NCI-H2081 (cell line): ENCODE measurements at places on chromosomes 7 and 10.

GRCh38 chr10:120606051-120606764 is 149.2 kb downstream of the PLPP4 start:
- DNase-seq, result no peak

DNA sequence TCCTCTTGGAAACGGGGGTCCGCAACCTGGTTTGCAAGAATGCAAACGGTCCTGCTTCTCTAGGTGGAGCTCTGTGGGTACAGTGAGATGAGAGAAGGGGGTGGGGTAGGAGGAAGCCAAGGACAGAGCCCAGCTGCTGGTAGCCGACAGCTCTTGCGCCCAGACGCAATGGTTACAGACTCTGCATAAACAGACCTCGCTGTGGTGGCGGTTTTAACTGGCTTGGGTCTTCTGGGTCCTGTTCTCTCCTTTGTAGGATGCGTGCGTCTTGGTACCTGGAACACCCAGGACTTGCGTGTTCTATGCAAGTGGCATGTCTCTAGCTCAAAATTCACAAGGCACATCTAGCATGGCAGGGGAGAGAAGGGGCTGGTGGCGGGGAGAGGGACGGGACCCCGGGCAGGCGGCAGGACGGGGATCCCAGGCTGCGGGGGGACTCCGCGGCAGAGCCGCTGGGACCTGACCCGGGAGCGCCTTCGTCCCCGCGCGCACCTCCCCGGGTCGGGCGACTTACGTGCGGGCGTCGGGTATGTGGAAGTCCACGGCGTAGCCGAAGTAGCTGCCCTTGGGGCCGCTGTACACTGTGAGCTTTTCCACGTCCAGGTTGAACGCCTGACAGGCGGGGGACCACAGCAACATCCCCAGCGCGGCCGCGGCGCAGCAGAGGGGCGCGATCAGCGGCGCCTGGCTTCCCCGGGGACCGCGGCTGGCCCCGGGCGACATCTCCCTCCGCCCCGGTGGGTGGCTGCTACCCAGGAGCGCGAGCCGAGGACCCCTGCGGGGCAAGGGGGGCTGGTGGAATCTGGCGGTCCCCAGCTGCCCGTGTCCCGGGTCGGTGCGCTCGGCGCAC is 448 bp downstream of the ITGA8 start:
- DNase-seq, result no peak

- no peak for DNase-seq
Measured at GRCh38 chr7:152395112-152395511, 40.7 kb downstream of the KMT2C start.

DNA sequence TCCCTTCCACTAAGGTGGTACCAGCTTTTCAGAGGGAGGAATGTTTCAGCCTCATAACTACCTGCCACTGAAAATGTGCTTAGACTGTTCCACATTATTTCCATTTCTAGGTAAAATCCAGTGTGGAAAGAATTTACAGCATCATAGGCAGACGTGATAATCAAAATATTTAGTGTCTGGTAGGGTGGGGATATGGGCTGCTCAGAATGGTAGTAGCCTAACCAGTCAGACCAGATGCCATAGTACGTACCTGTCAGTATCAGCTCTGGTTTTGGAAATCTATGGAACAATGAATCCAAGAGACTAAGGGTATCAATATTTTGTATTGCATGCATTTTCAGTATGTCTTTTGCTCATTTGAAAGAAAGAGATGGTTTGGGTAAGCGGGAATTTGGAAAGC is 76.8 kb upstream of the APBB1IP start:
- no peak for DNase-seq

DNA sequence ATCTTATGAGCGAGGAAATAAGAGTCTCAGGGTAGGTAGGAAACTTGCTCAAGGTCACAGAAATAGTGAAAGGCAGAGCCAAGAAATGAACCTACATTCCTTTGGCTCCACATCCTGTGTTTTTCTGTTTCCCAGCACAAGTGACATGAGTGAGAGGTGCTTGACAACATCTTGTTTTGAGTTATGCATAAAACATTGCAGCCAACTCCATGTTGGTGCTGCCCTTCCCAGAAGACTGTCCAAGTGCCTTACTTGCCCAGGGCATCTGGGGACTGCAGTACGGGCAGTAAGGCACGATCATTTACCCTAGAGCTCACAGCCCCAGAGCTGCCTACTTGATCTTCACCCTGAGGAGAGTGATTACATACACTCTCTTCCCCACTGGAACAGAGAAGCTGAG is 148.8 kb downstream of the NOC3L start:
- DNase-seq, result no peak

DNA sequence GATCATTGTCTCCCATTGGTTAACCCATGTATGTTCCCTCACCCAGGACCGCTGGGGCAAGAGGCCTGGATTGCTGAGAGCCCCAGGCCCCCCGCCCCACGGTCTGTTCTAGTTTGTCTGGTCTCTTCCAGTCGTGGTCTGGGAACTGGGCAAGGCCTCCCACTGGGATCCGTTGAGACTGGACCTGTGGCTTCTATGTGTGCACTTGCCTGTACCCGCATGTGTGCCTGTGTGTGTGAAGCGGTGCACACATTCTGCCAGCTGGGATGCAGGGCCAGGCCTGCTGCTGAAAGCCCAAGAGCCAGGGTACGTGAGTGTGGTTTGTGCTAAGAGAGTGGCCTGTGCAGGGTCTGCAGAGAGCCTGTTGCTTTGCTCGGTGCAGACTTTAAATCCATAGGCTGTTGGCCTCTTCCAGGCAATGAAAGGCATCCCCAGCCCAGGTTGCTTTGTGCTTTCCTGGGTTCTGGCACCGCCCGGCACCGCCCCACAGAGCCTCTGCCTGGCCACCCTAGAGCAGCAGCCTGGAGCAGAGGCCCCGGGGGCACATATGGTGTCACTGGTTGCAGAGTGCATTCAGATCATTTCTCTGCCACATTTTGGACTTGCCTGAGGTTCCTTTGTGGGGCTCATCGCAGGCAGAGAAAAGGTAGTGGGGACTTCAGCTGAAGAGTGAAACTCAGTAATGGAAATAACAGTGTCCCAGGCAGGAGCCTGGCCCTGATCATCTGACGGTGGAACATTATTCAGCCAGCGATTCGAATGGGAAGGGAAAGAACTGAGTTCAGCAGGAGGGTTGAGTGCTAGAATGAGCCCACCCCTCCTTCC is 215.5 kb downstream of the GLRX3 start:
- DNase-seq, result no peak

- no peak for DNase-seq
Measured at GRCh38 chr7:90858546-90858945, 262.4 kb downstream of the CDK14 start.

DNA sequence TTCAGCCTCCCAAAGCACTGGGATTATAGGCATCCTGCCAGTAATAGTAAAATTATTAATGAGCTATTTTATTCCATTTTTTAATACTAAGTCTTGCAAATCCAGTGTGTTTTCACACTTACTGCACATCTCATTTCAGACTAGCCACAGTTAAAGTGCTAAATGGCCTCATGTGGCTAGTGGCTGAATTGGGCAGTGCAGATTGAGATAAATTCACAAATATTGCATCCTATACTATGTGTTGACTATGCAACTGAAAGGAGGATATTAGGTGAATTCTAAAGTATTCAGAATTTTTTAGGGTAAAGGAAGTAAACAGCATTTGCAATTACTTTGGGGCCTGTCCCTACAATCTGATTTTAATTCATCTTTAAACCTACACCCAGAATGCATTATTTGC is 10.2 kb downstream of the APBB1IP start:
- DNase-seq, result no peak

DNA sequence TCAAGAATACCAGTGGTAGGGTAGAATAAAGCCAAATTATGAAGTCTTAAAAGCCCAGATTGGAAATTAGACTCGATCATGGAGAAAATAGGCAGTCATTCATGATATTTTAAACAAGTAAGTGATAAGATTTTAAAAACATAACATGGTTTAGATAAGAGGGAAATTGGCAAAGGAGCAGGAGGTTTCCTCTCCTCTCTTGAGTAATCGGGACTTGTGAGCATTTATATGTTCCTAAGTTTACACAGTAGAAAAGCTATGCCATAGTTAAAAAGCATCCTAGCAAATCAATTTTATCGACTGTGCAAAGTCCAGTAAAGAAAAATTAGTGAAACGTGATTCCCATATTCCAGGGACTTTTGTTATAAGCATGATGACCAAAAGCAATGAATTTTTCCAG is 313.2 kb downstream of the AHR start:
- no peak for DNase-seq

GRCh38 chr7:22356010-22356691 is 803 bp downstream of the RAPGEF5 start:
- peak; percentile 28 for DNase-seq

- DNase-seq, result no peak
Measured at GRCh38 chr7:19834566-19834965, 61.1 kb upstream of the TMEM196 start.

- DNase-seq, result no peak
Measured at GRCh38 chr7:78635026-78635793, 818.3 kb downstream of the MAGI2 start.

DNA sequence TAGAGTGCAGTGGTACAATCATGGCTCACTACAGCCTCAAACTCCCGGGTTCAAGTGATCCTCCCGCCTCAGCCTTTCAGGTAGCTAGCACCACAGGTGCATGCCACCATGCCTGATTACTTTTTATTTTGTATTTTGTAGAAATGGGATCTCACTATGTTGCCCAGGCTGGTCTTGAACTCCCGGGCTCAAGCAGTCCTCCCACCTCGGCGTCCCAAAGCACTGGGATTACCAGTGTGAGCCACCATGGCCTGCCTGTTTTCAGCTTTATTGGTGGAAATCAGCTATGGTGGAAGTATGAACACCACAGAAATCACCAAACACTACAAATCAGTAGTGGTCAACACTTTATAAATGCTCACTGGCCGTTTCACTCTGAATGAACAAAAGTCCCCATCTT is 299.9 kb upstream of the LYZL1 start:
- DNase-seq, result no peak

DNA sequence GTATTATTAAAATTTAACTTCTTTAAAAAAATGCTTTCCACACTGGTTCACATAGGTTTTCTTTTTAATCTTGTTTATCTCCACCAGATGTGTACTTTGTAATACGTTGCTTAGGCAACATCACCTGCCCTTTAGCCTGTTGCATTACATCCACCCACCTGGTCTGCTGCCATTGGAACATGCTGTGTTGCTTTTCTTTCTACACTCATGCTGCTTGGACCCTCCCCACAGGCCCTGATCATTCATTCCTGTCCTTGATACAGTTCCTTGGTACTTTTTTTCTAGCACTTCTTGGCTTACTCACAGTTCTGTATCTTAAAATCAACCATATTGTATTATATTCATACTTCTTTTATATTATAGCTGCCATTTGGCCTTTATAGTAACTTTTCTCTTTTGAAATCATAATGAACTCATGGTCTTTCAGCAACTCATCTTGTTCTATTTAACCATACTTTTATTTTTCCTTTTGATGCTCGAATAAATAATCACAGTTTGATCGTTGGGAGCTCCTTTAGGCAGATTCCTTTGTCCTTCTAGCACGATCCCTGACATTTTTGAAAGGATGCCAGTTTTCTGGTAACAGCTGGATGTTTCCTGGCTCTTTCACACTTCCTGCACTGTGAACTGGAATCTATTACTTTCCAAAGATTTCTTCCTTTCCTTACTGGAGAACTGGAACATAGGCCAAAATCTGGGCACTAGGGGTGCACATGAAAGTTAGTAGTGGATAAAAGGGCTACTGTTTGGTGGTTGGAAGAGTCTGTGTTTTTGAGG is 125.1 kb downstream of the CDK14 start:
- no peak for DNase-seq

DNA sequence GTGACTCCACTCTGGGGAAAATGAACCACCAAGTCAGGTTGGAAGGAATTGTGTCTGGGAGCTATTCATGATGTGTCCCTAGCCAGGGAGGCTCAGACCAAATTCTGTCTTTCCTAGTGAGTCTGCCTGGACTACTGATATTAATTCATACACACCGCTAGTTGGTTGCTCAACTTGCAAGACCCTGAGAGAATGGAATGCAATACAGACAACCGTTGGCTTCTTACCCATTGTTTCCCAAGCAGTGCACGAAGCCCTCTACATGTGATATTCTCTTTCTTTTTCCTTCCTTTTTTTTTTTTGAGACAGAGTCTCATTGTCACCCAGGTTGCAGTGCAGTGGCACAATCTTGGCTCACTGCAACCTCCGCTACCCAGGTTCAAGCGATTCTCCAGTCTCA is 19.4 kb upstream of the SRGN start:
- no peak for DNase-seq

- no peak for DNase-seq
Measured at GRCh38 chr10:70891627-70892026, 3.3 kb upstream of the PCBD1 start.

DNA sequence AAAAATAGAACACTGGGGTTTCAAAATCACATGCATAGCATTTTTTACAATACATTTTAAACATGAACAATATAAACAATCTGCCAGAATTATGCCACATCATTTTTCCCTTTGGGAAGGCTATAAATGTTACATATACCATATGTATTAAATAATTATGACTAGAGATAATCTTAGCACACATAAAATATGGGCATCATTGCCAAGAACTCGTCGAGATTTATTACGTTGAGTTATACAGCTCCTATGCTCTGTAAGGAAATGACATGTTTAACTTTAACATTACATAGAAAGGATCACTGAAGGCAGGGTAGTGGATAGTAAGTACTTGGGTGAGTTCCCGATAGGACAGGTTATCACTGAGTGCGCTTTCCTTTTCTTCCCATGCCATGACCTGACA is 267.8 kb downstream of the PARD3 start:
- no peak for DNase-seq

DNA sequence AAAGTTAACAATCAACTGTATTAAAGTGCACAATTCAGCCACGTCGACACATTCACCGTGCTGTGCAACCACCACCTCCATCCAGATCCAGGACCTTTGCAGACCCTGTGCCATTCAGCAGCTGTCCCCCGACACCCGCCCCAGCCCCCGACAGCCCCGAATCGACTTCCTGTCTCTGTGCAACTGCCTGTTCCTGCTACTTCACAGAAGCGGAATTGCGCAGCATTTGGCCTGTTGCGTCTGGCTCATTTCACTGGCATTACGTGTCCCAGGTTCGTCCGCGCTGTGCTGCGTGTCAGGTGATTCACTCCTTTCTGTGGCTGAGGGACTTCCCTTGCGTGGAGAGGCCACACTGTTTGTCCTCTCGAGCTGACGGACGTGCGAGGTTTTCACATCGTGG is 33.2 kb upstream of the DNAAF5 start:
- no peak for DNase-seq

GRCh38 chr10:31074722-31075086 is 43.0 kb upstream of the ZNF438 start:
- no peak for DNase-seq

DNA sequence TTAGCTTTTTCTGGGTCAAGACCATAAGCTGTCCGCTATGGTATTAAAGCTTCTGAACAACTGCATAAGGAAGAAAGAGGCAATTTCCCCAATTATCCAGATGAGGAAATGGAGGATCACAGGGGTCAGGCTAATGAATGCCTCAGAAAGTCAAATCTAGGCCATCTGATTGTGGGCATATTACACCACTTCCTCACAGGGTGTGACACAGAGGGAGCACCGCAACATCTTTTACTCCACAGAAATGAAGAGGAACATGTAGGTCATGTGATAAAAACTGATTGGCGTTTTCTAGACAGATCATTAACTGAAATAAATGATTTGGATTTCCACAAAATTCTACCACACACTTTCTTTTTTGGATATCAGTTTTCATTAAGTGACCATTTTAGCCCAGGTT is 384.4 kb downstream of the PARD3 start:
- DNase-seq, result no peak
